ENCODE measurements at places on chromosomes 1 and 21.

DNA sequence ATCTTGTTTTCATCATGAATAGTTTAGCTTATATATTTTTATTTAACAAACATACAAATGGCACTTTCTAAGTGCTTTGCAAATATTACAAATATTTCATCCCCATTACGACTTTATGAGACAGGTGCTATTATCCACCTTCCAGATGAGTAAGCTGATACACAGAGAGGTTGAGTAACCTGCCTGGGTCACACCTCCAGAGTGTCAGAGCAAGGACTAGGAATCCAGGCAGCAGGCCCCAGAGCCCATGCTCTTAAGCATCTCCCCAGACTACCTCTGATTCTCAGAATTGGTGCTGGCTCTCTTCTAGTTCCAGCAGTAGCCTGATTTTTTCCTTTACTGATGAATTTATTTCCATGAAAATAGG, 40.0 kb downstream of the EPHB2 start:
- DNase-seq = no peak

- DNase-seq = no peak
These were observed 224.9 kb upstream of the COA6 start for GRCh38 chr1:234148350-234148749.

GRCh38 chr1:229318056-229318455, 24.8 kb downstream of the CCSAP start:
- DNase-seq = no peak

DNA sequence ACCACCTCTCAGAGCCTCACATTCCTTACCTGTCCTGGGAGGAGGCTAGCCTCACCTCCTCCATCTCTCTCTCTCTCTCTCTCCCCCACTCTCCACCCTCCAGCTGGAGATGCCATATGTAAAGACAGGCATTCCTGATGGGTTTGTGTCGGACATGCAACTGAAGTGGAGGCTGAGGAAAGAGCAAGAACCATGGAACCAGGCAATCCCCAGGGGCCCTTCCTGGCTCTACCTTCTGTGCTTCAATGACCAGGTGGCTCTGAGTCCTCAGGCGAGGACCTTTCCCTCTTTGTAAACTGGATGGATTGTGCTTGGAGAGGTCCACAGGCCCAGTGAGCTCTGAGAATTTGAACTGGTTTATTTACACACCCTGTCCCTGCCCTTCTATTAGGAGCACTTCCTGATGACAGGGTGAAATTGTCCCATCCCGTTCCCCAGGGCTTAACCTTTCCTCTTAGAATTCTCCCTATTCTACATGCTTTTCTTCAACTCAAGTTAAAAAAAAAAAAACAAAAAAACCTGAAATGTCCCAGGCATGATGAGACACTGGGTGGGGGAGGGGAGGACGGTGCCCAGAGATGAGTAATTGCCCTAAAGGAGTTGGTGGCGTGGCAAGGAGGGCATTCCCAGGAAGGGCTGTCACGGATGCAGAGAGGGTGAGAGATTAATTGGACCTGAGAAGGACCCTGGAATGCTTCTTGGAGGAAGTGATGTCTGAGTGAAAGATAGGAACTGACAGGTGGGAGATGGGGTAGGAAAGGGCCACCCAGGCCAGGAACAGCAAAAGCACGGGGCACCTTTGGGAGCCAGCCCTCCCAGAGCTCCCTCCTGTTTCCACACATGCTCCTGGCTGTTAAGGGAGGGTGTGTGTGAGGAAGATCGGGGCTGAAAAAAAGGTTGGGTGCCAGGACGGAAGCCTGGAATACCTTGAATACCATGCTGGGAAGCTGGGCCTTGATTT, 50.2 kb upstream of the WASF2 start:
- no peak for DNase-seq

GRCh38 chr1:62128745-62129144, 65.9 kb upstream of the L1TD1 start:
- DNase-seq = no peak

DNA sequence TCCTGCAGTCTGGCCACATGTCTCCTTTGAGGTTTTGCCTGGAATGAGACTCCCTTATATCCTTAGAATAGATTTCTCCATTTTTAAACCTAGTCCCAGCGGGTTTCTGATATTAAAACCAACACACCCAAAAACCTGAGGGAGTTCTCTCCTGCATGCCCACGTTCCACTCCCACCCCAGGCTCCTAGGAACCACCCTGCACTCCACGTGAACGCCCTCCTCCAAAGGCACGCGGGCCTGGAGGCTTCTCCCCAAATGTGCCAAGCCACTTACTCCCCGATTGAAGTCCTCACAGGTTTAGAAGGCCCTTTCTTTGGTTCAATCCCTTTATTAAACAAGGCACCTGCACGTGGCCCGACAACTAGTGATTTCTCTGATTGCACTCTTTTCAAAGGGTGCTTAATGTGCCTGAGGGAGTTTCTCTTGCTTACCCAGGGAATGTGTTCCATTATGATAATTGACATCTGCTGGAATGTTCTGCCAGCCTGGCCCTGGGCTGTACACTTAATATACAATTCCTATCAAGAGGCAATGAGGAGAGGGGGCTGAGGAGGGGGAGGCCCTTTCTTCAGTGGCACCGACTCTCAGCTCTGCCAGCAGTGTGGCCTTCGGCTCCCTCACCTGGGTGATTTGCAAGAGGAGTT, 104.3 kb upstream of the ADAR start:
- DNase-seq = no peak

DNA sequence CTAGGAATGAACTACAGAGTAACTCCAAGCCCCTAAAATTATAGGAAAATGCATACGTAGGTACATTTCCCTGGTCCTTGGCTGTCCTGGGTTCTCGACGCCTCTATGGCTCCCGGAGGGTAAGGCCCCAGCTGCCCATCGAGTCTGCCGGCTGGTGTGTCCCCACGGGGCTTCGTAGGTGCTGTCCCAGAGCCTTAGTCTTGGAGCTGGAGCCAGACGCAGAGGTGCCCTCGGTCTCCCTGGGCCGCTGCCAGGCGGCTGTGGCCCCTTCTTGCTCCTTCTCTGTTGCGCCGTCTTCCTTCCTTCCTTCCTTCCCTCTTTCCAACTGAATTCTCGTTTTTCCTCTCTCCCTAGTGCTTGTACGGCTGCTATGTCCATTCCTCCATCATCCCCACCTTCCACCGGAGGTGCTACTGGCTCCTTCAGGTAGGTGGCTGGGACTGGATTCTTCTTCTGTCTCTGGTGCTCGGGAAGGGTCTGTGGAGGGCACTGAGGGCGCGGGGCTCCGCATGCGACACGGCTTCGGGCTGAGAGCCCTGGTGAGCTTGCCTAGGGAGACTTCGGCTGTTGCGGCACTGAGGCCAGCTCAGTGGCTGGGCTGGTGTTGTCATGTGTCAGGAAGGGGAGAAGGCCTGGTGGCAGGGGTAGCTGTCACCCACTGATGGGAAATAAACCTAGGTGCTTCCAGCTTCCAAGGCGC, 303.5 kb upstream of the VAMP3 start:
- no peak for DNase-seq

- no peak for DNase-seq
These were observed 125.0 kb downstream of the AKT3 start for GRCh38 chr1:243725075-243725474.

Data from activated CD4-positive, alpha-beta T cell treated with anti-CD3 and anti-CD28 coated beads, Interleukin-2, Interleukin-4, amounts not matched to agents 100 ng/mL and 50 ng/mL, durations not matched to agents 16 hours and 8 hours (primary cell).